Activated naive CD4-positive, alpha-beta T cell treated with anti-CD3 and anti-CD28 coated beads for 36 hours (primary cell): ENCODE measurements at places on chromosomes 2 and 18. TPM values are rescaled to one million over a fixed set of nuclear protein-coding genes. Genes with fewer than 3 reads are reported as not detected.

Gene RAB6C
- not detected for total RNA-seq

- no peak overlapping the region for H3K4me3 ChIP-seq
- peaks cover 9% of the 10 kb centered on the region for H3K4me1 ChIP-seq
- no peaks in the 10 kb centered on the region for H3K27me3 ChIP-seq
- DNase-seq, result no peak
- no peak overlapping the region for H3K27ac ChIP-seq
These were observed 78.9 kb downstream of the TRIM43 start for GRCh38 chr2:95670686-95671085.

GRCh38 chr18:58183226-58183625, 139.2 kb downstream of the NEDD4L start:
- H3K4me1 ChIP-seq, result no peaks in the 10 kb centered on the region
- no peaks in the 10 kb centered on the region for H3K27me3 ChIP-seq
- no peak for DNase-seq
- H3K27ac ChIP-seq, result no peak overlapping the region

DNA sequence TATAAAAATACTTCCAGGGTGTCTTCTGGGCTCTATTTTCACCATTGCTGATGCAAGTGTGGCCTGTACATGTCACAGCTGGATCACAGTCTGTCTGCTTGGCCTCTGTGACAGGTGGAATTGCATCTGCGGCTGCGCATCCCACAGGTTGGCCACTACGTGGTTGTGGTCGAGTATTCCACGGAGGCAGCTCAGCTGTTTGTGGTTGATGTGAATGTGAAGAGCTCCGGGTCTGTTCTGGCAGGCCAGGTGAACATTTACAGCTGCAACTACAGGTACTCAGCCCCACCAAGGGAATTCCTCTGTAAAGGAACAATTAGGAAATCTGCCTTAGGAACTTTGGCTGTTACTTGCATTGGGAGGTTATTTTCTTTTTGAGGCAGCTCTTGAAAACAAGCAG, 144.5 kb downstream of the LAMA3 start:
- no peak overlapping the region for H3K27ac ChIP-seq
- H3K36me3 ChIP-seq, result no peaks in the 10 kb centered on the region
- peaks cover 7% of the 10 kb centered on the region for H3K4me1 ChIP-seq
- no peaks in the 10 kb centered on the region for H3K27me3 ChIP-seq

DNA sequence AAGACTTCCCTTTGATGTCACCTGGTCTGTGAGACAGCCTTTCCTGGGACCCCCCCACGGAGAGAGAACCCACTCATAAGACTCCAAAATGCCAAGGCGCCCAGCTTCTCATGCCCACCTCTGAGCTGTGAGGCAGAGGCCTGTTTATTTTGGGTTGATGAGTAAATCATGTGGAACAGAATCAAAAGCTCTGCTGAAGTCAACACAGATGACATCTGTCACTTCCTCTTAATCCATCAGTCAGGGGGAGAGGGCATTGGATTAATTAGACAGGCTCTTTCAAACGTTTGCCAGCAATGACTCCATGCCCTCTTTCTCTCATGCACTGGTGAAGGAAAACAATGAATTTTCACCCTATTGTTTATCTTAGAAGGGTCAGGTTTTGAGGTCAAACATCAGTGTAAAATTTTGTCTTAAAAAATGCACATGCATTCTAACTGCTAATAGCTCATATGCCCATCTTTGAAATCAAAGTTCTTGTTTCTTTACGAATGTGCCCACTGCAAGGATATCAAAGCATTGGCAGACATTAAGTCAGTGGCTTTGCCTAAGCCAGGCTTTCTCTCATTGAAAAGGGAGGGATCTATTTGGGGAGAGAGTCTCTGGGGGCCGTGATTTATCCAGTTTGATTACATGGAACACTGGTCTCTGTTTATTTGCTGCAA, 184.1 kb downstream of the ACKR3 start:
- no peak overlapping the region for H3K27ac ChIP-seq
- DNase-seq, result no peak
- no peaks in the 10 kb centered on the region for H3K27me3 ChIP-seq
- no peaks in the 10 kb centered on the region for H3K36me3 ChIP-seq
- H3K4me1 ChIP-seq, result no peaks in the 10 kb centered on the region

Gene SP3
- 99.7 TPM for total RNA-seq

GRCh38 chr2:9836517-9836916, 6.8 kb upstream of the TAF1B start:
- H3K36me3 ChIP-seq, result no peaks in the 10 kb centered on the region
- H3K27ac ChIP-seq, result no peak overlapping the region
- no peaks in the 10 kb centered on the region for H3K4me1 ChIP-seq
- no peak overlapping the region for H3K4me3 ChIP-seq
- no peaks in the 10 kb centered on the region for H3K27me3 ChIP-seq

Gene LRATD1
- total RNA-seq, result not detected

DNA sequence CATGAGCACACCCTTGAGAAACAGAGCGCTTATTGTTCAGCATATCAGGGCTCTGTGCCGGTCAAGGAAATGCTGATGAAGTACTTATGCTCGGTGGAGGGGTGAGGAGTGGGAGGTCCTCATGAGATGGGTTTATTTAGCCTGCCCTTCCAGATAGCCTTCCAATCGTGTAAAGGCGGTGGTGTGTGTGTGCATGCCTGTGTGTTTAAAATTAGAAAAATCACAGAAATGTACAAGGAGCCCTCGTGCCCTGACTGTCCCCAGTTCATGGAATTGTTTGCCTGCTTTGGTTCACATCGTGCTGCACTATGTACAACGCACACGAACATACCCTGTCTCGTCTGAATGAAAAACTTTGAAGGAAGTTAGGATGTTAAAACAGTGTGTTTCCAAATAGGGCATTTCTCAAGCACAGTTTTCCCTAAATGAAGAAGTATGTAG, 158.6 kb downstream of the AQP4 start:
- H3K27ac ChIP-seq, result no peak overlapping the region
- no peaks in the 10 kb centered on the region for H3K36me3 ChIP-seq
- H3K4me1 ChIP-seq, result no peaks in the 10 kb centered on the region
- no peak for DNase-seq

GRCh38 chr18:49569724-49570123, 7.9 kb downstream of the LIPG start:
- no peak overlapping the region for H3K4me3 ChIP-seq
- DNase-seq, result no peak
- no peaks in the 10 kb centered on the region for H3K36me3 ChIP-seq
- no peak overlapping the region for H3K27ac ChIP-seq
- H3K4me1 ChIP-seq, result no peaks in the 10 kb centered on the region

DNA sequence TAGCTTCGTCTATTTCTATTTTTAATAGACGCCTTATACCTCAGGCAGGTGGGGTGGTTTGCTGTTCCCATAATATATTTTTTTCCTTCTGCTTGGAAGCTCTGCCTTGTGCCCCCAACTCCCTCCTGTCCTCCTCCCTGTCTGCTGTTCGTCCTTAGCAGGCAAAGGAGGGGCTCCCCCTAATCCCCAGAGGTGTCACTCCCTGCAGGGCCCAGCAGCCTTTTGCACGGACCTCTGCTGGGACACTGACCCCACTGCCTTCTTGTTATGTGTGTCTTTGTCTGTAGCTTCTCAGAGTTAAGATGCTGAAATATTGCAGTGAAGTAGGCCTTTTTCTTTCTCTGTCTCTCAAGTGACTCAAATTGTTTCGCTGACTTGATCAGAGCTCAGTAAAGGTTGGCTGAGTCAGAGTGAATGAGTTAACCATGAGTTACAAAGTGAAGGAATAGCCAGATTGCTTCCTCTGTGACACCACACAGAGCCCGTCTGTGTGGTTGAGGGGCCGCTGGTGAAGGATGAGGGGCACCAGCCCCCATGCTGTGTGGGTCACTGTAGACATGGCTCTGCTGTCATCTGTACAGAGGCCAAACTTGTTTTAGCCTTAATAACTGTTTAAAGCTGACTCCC, 47.7 kb downstream of the PRKCE start:
- peaks cover 8% of the 10 kb centered on the region for H3K4me1 ChIP-seq
- DNase-seq, result peak; percentile 6
- H3K4me3 ChIP-seq, result no peak overlapping the region
- H3K27me3 ChIP-seq, result no peaks in the 10 kb centered on the region
- H3K36me3 ChIP-seq, result peaks cover 2% of the 10 kb centered on the region
- no peak overlapping the region for H3K27ac ChIP-seq

GRCh38 chr2:40204268-40204667, 247.6 kb downstream of the SLC8A1 start:
- H3K27ac ChIP-seq, result no peak overlapping the region
- no peak overlapping the region for H3K4me3 ChIP-seq
- DNase-seq, result no peak
- H3K27me3 ChIP-seq, result no peaks in the 10 kb centered on the region

DNA sequence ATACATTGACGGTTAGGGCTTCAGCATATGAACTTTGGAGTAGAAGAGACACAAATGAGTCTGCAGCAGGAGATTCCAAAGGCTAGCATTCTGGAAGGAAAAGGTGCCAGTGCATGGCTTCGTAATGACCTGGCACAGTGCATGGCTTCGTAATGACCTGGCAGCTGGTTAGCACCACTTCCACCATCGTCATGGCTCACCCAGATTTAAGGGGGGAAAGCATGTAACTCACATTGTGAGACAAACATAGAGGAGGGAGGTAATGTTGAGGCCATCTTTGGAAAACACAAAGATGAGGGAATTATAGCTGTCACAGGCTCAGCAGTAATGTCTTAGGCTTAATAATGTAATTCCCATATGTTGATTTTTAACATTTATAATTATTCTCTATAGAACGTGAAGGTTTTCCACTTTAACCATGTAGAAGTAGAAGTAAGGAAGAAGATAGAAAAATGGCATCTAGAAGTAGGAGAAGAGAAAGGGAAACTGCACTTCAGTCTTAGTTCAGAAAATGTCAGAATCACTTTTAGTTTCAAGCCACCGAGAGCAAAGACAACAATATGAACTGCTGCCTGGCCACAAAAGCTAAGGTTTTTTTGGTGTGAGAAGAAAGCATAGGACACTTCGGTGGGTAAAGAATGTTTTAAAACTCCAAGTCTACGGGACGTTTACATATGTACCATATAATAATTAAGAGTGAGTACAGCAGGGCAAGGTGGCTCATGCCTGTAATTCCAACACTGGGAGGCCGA, 6.8 kb upstream of the STK25 start:
- DNase-seq, result no peak
- H3K4me3 ChIP-seq, result peak overlapping the region; percentile 37
- H3K36me3 ChIP-seq, result no peaks in the 10 kb centered on the region
- H3K27ac ChIP-seq, result peak overlapping the region; percentile 73
- peaks cover 1% of the 10 kb centered on the region for H3K27me3 ChIP-seq

Gene SAG
- total RNA-seq, result not detected

DNA sequence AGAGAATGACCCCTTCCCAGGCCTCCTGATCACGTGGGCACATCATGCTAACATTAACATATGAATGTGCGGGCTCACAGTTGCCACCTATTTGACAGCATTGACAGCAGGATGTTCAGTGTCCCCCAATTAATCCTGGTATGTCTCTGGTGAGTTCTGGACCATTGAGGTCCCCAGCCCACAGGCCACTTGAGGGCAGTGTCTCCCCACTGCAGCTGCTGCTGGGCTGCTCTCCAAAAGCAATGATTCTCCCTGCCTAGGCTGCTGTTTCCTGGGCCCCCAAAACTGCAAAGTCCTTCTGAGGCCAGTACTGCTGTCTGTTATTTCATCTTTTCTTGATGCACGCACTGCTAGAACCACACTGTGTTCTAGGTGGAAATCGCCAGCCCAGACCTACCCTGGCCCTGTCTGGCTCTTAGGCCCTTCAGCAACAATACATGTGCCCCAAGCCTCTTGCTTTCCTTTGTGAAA, 52.7 kb upstream of the MAPK4 start:
- no peak overlapping the region for H3K4me3 ChIP-seq
- H3K4me1 ChIP-seq, result no peaks in the 10 kb centered on the region
- no peaks in the 10 kb centered on the region for H3K36me3 ChIP-seq
- peaks cover 18% of the 10 kb centered on the region for H3K27me3 ChIP-seq
